Stimulated activated CD8-positive, alpha-beta memory T cell treated with anti-CD3 and anti-CD28 coated beads, Interleukin-2, amount 100 ng/mL, for 1 hour (primary cell): ENCODE measurements at places on chromosomes 5 and 9.

DNA sequence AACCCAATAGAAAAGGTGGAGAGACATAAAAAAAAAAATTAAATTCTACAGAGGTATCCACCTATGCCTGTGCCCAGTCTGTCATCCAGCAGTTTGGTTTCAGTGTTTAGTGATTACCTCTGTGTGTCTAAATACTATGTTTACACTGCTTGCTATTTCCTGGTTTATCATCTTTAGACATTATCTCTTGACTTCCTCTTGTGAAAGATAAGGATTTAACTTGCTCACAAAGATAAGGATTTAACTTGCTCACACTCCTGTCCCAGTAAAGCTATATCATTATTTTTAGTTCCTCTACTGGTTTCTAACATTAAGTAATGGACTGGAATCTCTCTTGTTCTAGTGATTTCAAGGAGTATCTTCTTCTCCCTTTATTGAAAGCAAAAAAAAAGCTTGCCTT, 53.9 kb upstream of the ZFR start:
- DNase-seq: no peak

DNA sequence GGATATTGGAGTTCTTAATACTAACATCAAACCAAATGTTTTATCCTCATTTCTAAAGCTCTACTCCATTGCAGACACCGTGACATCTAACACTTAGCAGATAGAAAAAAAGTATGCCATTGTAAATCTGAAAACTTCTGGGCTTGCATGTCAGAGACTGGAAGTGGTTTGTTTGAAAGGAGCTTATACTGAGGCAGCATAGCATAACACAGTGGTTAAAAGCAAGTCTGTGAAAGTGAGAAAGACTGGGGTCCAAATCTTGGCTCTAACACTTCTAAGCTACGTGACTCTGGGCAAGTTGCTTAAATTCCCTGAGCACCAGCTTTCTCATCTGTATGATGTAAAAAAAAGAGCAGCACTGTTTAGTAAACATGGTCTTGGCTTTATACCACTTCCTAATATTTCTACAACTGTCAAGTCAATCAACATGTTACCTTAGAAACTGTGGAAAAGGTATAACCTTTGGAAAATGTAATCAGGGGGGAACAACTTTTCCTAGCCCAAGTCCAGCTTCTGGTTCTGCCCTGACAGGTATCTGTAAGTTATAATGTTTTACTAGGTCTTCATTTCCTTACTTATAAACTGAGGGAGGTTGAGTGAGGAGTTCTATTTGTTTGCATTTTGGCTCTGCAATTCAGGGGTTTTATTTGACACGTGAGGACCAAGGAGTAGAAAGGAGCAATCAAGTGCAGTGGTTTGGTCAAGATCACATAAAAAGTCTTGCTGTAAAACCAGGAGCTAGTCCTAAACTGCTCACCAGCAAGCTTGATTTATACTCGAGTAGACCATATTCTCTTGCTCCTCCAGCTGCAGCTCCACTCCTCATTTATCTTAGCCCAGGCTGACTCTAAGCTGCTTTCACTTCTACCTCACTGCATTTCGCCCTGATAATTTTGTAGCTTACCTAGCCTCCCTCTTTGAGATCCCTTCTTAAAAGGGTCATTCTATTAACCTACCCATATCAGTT, 541.0 kb downstream of the RAB3C start:
- no peak for DNase-seq

DNA sequence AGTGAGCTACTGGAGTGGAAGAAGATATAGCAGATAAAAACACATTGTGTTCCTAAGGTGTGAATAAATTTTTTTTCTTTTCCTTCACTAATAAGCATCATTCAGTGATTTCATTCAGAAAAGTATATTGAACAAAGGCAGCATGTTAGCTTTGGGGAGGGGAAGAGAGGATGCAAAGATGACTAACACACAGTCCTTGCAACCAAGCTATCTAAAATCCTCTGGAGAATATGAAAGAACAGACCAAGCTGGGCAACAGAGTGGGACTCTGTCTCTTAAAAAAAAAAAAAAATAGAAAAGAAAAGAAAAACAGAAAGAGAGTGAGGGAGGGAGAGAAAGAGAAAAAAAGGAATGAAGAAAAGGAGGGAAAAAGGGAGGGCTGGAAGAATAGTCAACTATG, 22.3 kb upstream of the OMD start:
- no peak for DNase-seq

DNA sequence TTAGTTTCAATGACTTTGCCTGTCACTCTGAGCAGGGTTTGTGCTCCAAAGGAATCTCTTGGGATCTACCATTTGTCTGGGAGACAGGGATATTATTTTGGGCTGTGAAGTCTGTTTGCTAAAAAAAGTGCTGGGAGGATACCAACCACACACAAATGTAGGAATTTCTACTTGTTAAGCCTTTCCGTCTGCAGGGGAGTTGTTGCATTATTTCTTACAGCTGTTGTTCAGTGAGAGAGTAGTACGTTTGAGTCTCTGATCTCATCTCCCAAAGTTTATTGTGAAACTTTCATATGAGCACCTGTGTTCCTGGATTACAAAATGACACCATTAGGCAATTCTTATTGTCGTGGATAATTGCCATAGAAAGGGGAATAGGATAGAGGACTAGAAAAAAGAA, 78.3 kb upstream of the SEMA6A start:
- DNase-seq: no peak

DNA sequence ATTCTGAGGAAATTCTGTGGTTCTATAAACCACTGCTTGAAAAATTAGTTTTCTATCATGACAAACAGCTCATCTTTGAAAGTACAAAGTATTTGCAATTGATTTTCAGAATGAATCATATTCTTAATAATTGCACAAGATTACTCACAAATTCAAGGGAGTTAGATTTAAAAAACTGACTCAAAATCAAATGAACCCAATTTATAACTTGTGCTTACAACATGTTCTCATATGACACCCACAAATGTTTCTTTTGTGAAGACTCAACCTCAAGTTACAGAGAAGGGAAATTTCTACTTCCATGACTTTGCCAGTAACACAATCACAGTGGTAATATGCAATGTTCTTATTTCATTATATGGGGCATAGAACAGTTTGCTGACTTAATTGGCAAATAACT, 272.0 kb upstream of the ACTBL2 start:
- no peak for DNase-seq

DNA sequence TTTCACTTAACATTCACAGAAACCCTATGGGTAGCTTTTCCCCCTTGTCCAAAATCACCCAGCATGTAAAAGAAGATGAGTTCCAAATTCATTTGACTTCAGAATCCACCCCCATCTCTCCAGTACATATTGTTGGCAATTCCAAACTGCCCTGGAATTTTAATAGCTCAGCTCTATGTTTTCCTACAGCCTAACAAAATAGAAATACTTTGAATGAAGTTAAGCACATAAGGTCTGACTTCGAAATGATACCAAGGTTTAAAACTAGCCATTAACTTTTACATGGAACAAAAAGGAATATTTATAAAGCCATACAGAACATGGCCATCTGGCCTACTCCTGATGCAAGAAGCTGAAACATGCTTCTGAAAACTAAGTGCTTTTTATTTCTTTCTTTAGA, 634.3 kb downstream of the PDE4D start:
- DNase-seq: no peak

- no peak for DNase-seq
Observed at GRCh38 chr5:54651482-54652076, 134.0 kb downstream of the SNX18 start.

- DNase-seq: no peak
Observed at GRCh38 chr9:137891588-137892423, 14.2 kb downstream of the CACNA1B start.

- DNase-seq: no peak
Observed at GRCh38 chr5:179438461-179438860, 93.2 kb upstream of the ADAMTS2 start.

GRCh38 chr9:99595796-99596195, 225.9 kb upstream of the NR4A3 start:
- DNase-seq: no peak

DNA sequence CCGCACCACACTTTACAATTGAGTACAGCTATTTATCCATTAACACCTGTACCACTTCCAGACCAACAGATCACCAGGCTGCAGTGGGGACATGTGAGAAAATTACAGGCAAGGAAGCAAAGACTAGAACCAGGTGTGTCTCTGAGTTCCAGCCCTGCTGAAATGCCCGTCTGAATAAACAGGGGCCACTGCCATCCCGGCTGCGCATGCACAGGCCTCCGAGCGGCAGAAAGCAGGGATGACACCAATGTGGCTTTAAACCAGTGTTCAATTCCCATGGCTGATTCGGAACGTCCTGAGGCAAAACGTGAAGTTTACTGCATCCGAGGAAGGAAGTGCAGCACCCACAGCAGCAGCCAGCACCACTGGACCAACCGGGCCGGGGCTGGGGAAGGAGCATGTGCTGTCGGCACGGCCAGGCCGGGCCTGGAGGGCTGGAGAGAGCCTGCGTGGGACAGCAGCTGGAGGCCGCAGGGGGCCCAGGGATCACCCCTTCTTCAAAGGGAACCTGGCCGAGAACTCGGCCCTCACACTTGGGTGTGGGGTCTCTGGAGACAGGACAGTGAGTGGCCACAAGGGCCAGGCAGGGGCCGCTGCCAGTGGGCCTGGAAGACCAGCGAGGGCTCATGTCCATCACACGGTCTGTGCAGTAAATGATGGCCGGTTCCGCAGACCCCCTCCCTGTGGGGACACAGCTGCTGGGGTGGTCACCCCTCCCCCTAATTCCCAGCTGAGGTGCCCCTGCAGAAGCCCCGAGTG, 33.0 kb upstream of the SLC12A7 start:
- no peak for DNase-seq

- no peak for DNase-seq
Observed at GRCh38 chr9:122930541-122931225, 629 bp downstream of the ZBTB26 start.

DNA sequence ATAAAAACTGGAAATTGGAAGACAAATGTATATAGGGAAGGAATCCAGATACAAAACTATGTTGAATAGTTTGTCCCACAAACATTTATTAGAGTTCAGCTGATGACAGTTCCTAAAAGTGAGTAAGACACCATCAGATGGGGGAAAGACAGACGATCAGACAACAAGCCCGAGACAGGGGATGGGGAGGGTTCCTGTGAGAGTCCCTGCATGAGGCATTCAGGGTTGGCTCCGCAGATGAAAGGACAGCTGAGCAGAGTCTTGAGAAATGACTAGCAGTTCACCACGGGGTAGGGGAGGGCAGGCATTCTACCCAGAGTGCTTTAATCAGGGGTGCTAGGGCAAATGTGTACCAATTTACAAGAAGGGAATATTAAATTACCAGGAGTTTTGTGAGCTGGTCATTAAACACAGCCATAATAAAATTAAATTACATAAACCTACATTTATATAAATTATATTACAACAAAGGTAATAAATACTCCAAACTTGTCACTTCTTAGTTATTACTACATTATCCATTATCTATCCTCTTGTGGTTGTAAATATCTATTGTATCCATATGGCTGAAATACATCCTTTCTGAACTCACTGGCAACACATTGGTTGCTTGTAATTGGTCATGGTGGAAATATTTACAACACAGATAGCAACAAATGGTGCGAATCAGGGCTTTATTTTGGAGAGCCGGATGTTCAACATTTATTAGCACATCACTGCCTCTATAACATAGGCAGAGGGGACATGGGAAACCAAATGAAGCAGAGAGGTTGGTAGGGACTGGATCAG, 27.8 kb downstream of the TNFSF15 start:
- DNase-seq: no peak

- DNase-seq: no peak
Observed at GRCh38 chr9:1298046-1298445, 247.9 kb downstream of the DMRT2 start.

GRCh38 chr5:55411876-55412275, 104.1 kb downstream of the MTREX start:
- no peak for DNase-seq

- no peak for DNase-seq
Observed at GRCh38 chr9:77462066-77462465, 186.1 kb downstream of the GNA14 start.

GRCh38 chr5:2877522-2877921, 126.0 kb upstream of the IRX2 start:
- DNase-seq: no peak

GRCh38 chr5:35853631-35854030, 3.1 kb upstream of the IL7R start:
- no peak for DNase-seq

GRCh38 chr5:59319250-59319649, 574.3 kb downstream of the PDE4D start:
- DNase-seq: no peak

DNA sequence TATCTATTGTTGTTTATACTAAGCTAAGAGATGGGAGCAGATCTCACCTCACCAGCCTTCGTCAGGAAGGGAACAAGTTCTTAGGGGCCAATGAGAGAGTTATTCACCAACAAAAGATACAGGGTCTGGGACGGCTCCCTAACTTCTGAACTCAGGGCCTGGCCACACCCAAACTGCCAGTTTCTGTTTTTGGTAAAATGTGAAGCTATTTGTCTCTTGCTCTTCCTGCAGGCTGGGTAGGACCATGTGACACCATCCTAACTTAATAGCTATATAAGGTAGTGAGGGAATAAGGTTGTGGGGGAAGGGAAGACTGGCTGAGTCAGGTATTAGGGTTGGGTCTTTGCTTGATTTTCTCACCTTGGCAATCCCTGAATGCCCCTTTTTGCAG, 480.5 kb downstream of the KDM4C start:
- DNase-seq: no peak

- no peak for DNase-seq
Observed at GRCh38 chr5:41182666-41183065, 30.7 kb downstream of the C6 start.

DNA sequence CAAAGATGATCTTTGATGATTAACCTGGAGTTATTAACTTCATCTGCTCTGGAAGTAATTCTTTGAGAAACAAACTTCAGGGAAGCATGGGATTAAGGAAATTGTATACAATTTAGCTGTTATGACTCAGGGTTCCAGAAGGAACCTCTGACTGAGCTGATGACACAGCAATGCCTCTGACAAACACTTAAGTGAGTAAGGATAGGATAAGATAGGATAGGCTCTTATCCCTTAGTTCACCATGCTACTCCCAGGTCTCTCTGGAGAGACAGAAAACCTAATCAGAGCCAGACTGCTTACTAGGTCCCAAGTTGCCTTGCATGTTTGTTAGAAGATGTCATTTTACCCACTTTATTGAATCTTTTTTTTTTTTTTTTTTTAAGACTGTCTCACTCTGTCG, 12.6 kb upstream of the TMEM38B start:
- no peak for DNase-seq

GRCh38 chr5:112125903-112126302, 293.2 kb downstream of the EPB41L4A start:
- no peak for DNase-seq

- no peak for DNase-seq
Observed at GRCh38 chr5:55600497-55601203, 65.9 kb upstream of the PLPP1 start.
